Adrenal gland (tissue), 19 donors: ENCODE measurements at places on chromosomes 16 and 17. TPM values are rescaled to one million over a fixed set of nuclear protein-coding genes. Genes with fewer than 3 reads are reported as not detected.

- H3K4me3 ChIP-seq, result no peak overlapping the region
- H3K27ac ChIP-seq, result no peak overlapping the region
- H3K27me3 ChIP-seq, result peaks cover 6% of the 10 kb centered on the region
- H3K36me3 ChIP-seq, result no peaks in the 10 kb centered on the region
These were observed 2.3 kb downstream of the NXPH3 start for GRCh38 chr17:49577963-49578362.

DNA sequence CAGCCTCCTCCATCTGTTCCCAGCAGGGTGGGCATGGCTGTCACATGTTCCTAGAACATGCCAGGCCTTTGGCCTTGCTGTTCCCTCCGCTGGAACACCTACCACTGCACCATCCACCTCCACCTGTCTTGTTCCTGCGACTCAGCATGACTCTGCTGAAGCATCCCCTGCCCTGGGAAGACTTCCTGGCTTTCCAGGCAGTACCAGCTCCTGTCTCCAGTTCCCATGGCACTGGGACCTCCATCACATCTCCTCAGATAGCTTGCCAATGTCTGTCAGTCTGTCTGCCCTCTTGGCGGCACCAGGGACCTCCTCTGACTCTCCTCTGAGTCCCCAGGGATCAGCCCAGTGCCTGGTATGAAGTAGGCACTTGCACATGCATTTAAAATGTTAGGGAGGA is 15.7 kb downstream of the PDP2 start:
- H3K27ac ChIP-seq, result no peak overlapping the region
- H3K4me1 ChIP-seq, result peaks cover 29% of the 10 kb centered on the region
- no peaks in the 10 kb centered on the region for H3K36me3 ChIP-seq
- DNase-seq, result no peak

DNA sequence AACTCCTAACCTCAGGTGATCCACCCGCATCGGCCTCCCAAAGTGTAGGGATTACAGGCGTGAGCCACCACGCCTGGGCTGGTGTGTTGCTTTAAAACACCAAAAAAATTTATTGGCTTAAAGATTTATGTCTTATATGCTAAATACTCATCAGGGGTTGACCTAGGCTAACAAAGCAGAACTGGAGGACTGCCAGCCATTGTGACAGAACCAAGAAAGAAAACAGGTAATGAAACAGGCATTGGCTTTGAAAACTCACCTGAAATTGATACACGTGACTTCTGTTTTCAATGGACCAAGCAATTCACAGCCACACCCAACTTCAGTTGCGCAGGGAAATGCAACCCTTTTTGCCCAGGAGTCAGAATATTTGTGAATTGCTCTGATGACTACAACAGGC is 4.9 kb upstream of the PHAF1 start:
- H3K4me1 ChIP-seq, result peaks cover 5% of the 10 kb centered on the region
- no peak for DNase-seq
- peaks cover 7% of the 10 kb centered on the region for H3K36me3 ChIP-seq

The KRTAP4-7 gene
- not detected for total RNA-seq

DNA sequence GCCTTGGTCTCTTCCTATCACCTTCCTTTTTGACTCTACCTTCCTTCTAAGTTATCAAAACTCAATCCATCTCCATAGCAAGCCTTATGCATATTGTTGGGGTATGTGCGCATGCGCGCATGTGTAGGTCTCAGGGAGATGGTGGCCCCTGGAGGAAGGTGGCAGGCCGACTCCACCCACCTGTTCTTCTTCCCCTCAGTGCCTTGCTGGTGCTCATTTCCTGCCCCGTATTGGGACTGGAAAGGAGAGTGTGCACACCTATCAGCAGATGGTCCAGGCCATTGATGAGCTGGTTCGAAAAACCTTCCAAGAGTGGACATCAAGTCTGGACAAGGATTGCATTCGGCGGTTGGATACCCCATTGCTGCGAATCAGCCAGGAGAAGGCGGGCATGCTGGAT is 25.2 kb downstream of the DNAH2 start:
- DNase-seq, result no peak
- no peak overlapping the region for H3K4me3 ChIP-seq
- no peaks in the 10 kb centered on the region for H3K36me3 ChIP-seq
- no peak overlapping the region for H3K27ac ChIP-seq

DNA sequence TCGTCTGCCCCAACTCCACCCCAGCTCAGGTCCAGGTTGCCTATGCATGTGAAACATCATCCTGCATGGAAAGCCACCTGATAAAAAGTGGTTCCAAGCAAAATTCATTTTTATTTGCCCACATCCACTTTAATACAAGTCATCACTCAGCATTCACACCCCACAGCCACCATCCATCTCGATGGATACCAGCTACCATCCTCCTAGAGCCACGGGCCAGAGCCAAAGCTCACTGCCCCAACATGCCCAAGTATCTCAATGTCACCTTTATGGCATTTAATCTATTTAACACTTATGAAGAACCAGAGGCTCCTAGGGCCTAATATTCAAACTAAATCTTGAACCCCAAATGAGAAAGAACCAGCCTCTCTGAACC is 70.5 kb downstream of the COPRS start:
- H3K4me3 ChIP-seq, result no peak overlapping the region
- H3K36me3 ChIP-seq, result no peaks in the 10 kb centered on the region
- H3K27ac ChIP-seq, result no peak overlapping the region
- no peaks in the 10 kb centered on the region for H3K27me3 ChIP-seq
- no peaks in the 10 kb centered on the region for H3K4me1 ChIP-seq

DNA sequence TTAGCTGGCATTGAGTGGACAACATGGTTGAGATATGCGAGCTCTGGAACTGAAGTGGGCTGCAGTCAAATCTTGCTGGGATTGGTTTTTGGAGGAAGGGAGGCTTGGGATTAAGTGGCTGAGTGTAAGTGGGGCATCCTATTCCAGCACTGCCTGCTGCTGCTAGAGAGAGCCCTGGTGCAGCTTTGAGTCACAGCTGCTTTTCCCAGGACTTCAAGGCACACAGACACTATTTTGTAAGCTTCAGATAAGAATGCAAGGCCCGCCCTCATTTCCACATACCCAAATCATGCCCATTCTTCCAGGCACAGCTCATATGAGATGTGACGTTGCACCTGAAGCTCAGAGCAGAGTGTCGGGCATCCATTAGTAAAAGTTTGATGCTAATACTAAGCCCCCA is 10.2 kb upstream of the MAF start:
- H3K27me3 ChIP-seq, result no peaks in the 10 kb centered on the region
- H3K36me3 ChIP-seq, result no peaks in the 10 kb centered on the region
- DNase-seq, result no peak
- H3K27ac ChIP-seq, result no peak overlapping the region
- H3K4me3 ChIP-seq, result no peak overlapping the region
- no peaks in the 10 kb centered on the region for H3K4me1 ChIP-seq

DNA sequence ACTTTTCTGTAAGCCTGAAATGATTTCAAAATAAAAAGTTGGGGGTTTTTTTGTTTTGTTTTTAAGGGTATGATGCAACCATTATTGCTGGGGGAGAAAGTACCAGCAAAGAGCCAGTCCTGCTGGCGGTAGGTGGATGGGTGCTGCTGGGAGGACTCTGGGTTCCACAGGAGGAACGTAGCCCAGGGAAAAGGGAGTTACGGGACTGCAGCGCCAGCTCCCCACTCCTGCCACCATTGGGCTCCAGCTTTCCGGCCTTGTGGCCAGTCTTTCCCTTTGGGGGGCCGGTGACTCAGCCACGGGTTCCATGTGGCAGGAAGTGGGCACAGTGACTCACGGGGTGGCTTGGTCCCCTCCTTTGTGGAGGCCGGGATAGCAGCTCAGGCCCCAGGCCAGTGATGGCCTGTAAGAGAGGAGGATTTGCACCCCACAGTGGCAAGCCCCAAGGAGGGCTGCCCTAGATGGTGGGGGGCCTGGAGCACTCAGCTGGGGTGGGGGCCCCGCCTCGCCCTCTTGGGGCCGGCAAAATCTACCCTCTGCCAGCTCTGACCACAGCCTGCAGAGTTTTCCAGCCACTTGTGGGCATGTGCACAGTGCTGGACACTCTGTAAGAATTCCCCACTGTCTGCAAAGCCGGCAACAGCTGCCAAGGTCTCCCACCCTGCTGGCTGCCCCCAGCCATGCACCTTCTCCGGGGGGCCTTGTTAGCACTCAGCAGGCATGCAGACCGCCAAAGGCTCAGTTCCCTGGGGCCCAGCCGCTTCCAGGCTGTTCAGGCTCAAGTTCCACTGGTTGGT is 30.4 kb downstream of the SOCS3 start:
- H3K27ac ChIP-seq, result no peak overlapping the region
- no peak for DNase-seq
- H3K36me3 ChIP-seq, result no peaks in the 10 kb centered on the region
- H3K4me1 ChIP-seq, result peaks cover 7% of the 10 kb centered on the region
- H3K27me3 ChIP-seq, result no peaks in the 10 kb centered on the region
- no peak overlapping the region for H3K4me3 ChIP-seq

DNA sequence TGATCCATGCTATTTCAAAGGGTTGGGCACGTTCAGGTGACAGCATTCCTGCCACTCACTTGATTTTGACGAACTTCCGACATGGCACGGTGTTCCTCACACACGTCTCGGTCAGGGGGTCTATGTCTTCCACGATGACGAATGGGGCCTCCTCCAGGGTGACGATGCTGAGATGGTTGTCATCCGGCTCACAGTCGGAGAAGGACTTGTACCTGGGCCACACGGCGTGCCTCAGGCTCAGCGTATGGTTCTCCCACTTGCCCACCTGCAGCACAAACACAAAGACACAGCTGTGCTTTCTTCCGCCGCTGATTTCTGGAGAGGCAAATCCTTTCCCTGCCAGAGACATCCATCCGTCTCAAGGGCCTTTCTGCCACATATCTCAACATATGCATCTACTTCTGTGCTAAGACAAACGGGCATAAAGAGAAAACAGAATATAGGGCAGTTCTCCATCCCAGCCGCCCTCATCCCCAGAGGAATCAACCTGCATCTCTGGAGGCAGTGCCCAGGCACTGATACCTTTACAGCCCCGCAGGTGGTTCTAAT is 332.5 kb downstream of the GRIN2A start:
- H3K27ac ChIP-seq, result no peak overlapping the region
- no peaks in the 10 kb centered on the region for H3K36me3 ChIP-seq
- no peak overlapping the region for H3K4me3 ChIP-seq
- no peak for DNase-seq
- no peaks in the 10 kb centered on the region for H3K27me3 ChIP-seq

The CTF1 gene
- 10.0 TPM for total RNA-seq

DNA sequence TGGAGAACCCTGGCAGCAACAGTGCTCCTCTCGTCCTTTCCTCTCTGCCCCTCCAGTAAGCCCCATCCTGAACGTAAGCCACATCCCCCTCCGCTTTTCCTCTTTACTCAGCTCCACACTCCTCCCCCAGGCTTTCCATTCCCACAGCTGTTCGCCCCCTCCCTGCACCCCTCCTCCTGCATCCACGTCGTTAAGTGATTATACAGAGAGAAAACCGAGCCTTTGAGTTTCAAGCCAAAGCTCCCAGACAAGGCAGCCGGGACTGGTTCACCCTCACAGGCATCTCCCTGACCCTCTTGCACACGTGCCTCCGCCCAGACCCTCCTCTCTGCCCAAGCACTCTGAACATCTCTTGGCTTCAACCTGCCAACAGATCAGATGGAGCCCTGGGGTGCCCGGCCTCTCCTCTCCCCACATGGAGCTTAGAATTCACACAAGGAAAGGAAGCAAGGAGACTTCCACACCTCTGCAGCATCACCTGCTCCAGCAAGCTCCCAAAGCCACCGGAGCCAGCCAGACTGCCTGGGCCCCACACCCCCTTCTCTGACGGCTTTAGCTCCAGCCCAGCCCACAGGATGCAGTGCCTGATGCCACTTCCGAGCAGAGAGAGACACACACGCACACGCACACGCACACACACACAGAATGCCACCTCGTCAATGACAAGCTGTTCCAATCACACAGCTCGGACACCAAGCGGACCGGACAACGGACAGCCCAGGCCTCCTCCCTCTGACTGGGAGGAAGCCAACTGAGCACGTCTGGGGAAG is 99.9 kb upstream of the CCL2 start:
- H3K27me3 ChIP-seq, result peaks cover 17% of the 10 kb centered on the region
- H3K4me1 ChIP-seq, result no peaks in the 10 kb centered on the region
- DNase-seq, result peak; percentile 69
- H3K4me3 ChIP-seq, result no peak overlapping the region

- no peak for DNase-seq
- H3K27me3 ChIP-seq, result no peaks in the 10 kb centered on the region
- no peaks in the 10 kb centered on the region for H3K4me1 ChIP-seq
- H3K27ac ChIP-seq, result no peak overlapping the region
- H3K36me3 ChIP-seq, result no peaks in the 10 kb centered on the region
- no peak overlapping the region for H3K4me3 ChIP-seq
These were observed 54.0 kb downstream of the CNGB1 start for GRCh38 chr16:57916735-57917438.

The PDPK1 gene
- total RNA-seq, result 39.8 TPM

- no peaks in the 10 kb centered on the region for H3K27me3 ChIP-seq
- H3K4me1 ChIP-seq, result no peaks in the 10 kb centered on the region
- no peak overlapping the region for H3K4me3 ChIP-seq
- no peaks in the 10 kb centered on the region for H3K36me3 ChIP-seq
- DNase-seq, result no peak
- no peak overlapping the region for H3K27ac ChIP-seq
These were observed 20.9 kb downstream of the SOST start for GRCh38 chr17:43737722-43738121.

GRCh38 chr16:79601092-79601930 is 774 bp upstream of the MAF start:
- peak; percentile 76 for DNase-seq
- no peaks in the 10 kb centered on the region for H3K4me1 ChIP-seq
- H3K27ac ChIP-seq, result peak overlapping the region; percentile 90
- no peaks in the 10 kb centered on the region for H3K36me3 ChIP-seq
- no peaks in the 10 kb centered on the region for H3K27me3 ChIP-seq

DNA sequence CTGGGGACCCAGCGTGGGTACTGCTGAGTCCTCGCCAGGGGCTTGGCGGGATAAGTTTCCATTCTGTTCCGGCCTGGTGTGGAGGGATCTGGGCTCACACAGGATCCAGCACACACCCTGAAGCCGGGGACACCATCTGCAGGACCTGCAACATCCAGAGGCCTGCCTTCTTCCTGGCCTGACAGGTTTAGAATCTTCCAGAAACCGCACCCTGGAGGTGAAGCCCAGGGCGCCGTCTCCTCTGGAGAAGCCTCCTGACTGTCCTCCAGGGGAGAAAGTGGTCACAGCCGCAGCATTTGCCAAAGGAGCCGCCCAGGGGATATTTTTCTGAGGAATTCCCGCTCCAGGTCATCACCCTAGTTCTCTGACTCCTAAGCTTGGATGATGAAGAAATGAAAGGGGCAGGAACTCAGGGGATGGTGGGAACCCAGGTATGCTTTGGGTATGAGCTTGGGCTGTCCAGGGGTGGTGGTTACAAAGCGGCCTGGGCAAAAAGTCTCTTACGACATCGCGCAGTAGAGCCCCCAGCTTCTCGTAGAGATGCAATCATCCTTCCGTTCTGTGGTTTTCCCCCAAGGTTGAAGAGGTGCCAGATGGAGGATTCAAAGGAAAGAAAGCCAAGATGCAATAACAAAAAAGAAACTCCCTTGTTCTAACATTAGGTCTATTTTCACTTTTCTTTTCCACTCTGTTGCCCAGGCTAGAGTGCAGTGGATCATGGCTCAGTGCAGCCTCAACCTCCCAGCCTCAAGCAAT is 9.1 kb upstream of the CRISPLD2 start:
- no peaks in the 10 kb centered on the region for H3K36me3 ChIP-seq
- no peak overlapping the region for H3K4me3 ChIP-seq
- no peaks in the 10 kb centered on the region for H3K4me1 ChIP-seq
